ENCODE measurements at places on chromosomes 4 and X.

- DNase-seq, result no peak
Measured at GRCh38 chr4:2057382-2058065, 1.6 kb upstream of the NAT8L start.

GRCh38 chrX:121307449-121307848 lies 260.0 kb downstream of the GLUD2 start:
- no peak for DNase-seq

- DNase-seq, result no peak
Measured at GRCh38 chrX:66035667-66036066, 4.2 kb downstream of the VSIG4 start.

- no peak for DNase-seq
Measured at GRCh38 chr4:22850630-22851029, 157.9 kb downstream of the GBA3 start.

DNA sequence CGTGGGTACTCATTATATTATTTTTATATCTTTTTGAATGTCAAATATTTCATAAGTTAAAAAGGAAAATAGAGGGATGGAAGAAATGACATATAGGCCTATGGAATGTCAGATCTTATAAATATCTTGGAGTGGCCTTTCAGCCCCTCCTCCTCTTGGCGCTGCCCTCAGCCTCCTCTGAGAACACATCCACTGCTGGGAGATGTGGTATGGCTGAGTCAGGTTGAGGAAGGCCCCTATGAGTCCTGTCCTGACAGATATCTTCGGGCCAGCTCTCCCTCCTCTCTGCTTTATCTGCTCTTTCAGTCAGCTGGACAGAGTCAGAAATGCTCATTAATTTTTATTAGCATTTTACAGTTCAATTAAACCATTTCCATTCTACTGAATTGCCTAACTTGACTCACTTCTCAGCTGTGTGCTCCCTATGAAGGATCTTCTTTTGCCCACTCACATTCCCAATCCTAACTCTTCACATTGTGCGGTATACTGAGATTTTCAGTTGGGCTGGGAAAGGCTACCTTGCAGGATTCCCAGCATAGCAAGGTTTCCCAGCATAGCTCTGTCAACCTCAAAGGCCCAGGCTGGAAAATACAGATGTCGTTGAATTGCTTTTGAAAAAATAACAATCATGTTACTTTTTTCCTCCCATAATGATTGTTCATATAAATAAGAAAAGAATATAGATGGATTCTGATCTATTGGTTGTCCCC lies 128.0 kb downstream of the ARHGEF9 start:
- DNase-seq, result no peak

DNA sequence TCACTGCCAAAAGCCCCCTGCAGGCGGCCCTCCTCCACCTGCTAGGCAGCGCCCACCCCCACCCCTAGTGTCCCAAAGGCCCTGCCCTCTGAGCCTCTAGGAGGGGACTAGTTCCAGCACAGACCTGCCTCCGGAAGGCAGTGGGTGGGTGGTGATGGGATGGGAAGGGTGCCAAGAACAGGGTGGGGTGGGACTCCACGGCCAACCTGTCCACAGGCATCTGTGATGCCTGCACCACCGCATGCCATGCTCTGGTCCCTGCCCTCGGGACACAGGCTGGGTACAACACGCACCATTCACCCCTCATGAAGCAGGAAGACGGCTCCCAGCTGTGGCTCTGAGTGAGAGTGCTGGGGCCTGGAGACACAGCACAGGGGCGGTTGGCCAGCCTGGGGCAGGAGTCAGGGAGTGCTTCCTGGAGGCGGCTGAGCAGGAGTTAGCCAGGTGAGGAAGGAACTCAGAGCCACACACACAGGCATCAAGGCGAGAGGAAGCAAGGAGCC lies 243.1 kb upstream of the PSAPL1 start:
- no peak for DNase-seq

DNA sequence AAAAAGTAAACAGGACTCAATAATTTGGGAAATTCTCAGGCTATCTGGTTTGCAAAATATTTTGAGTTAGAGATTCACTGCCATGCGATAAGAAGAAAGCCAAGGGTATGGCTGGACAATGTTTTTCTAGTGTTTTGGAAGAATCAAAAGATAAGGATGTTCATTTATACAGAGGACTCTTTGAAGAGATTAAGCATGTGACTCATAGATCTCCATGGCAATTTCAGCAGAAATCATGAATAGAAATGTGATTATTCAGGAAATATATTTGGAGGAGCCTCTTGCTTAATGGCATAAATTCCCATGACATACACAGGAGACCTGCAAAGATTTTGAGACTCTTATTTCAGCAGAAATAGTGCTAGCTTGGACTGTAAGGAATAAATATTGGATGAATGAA lies 16.7 kb upstream of the FRAS1 start:
- no peak for DNase-seq

Data from stimulated activated CD8-positive, alpha-beta memory T cell treated with anti-CD3 and anti-CD28 coated beads, Interleukin-4, amount 100 ng/mL, for 48 hours (primary cell).